ENCODE measurements at places on chromosomes 4 and X.

DNA sequence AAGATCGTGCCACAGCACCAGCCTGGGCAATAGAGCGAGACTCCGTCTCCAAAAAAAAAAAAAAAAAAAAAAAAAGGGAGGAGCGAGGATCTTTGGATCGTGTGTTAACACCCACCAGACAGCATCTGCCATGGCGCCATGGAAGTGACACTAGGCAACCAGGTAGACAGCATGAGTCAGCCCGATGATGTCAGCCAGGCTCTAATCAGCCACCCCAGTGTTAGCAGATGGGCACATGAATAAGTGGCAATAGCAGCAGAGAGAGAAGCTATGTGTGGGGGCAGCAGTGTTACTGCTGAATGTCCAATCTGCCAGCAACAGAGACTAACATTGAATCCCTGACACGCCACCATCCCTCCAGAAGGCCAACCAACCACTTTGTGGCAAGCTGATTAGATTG is 6.6 kb downstream of the SYN1 start:
- DNase-seq: no peak

DNA sequence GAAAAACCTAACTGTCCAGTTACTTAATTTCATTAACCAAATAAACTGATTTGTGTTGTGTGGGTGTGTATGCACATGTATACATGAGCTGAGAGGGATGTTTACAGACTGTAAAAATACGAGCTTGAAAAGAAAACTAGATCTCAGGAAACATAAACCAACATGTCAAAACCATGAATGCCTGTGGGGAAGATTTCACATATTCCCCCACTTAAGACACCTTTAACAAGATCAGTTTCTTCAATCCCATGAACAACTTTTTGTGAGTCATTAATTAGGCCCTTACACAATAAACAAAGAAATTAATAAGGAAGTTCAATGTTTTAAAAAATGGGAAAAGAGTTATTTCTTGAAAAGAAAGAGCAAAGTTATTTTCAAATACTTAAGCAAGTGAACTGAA is 170.8 kb downstream of the ZNF674 start:
- DNase-seq: no peak

- DNase-seq: no peak
These were observed 95.7 kb upstream of the DRD5 start for GRCh38 chr4:9685692-9686091.

DNA sequence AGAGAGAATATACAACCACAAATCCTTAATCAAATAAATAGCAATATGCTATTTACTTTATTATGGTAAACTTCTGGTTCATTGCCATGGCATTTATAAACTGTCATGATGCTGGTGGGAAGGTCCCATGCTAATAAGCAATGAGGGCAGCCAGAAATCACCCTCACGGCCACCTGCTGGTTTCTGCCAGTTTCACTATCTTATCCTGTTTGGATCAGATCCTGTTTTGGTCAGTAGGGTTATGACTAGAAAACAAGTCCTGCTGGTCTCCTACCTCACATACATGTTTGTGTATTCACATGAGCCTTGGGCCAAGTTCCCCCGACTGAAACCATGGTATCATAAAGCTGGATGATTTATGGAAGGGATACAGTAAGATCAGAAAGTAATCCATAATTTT is 28.1 kb downstream of the XAGE5 start:
- no peak for DNase-seq

DNA sequence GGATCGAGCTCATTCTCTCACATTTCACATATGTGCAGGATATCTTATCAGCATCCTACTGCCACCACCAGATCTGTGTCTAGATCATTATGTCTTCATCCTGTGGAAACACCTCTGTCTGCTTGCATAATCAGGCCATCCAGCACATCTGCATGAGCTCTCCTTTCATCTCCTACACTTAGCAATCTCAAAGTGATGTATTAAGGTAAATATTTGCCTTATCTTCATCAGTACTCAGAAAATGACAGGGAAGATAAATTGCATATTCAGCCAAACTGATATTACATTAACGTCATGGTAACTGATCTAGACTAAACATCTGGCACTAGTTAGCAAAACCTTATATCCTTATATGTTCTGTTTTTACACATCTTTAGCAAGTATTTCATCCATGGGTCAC is 207.3 kb upstream of the PABPC4L start:
- DNase-seq: no peak

DNA sequence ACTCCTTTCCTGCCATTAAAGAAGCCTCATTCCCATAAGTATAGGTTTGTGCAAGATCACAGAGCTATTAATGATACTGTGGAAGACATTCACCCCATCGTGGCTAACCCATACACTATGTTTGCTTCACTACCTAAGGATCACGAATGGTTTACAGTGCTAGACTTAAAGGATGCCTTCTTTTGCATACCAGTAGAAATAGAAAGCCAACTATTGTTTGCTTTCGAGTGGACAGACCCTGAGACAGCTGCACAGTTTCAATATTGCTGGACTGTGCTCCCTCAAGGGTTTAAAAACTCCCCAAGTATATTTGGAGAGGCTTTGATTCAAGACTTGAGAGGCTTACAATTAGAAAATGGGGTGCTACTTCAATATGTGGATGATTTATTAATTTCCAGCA is 16.0 kb upstream of the PAPSS1 start:
- DNase-seq: no peak

GRCh38 chr4:37652747-37653527 is 33.2 kb downstream of the RELL1 start:
- no peak for DNase-seq

- DNase-seq: peak; percentile 44
These were observed 142.1 kb downstream of the APBB2 start for GRCh38 chr4:41072021-41072777.

DNA sequence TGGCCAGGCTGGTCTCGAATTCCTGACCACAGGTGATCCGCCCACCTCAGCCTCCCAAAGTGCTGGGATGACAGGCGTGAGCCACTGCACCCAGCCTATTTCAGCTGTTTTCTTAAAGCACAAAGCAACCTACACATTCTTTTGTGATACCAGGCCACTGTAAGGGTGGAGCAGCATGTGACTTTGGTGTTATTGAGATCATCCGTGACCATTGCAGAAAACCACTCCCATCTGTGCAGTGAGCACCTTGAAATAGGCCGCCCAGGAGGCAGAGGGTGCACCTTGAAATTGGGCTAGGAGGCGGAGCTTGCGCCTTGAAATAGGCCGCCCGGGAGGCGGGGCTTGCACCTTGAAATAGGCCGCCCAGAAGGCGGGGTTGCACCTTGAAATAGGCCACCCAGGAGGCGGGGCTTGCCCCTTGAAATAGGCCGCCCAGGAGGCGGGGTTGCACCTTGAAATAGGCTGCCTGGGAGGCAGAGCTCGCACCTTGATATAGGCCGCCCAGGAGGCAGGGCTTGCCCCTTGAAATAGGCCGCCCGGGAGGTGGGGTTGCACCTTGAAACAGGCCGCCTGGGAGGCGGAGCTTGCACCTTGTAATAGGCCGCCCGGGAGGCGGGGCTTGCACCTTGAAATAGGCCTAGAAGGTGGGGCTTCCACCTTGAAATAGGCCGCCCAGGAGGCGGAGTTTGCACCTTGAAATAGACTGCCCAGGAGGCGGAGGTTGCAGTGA is 9.0 kb upstream of the SLC25A6 start:
- DNase-seq: no peak

- DNase-seq: no peak
These were observed 18.6 kb downstream of the NKX3-2 start for GRCh38 chr4:13525606-13526281.

DNA sequence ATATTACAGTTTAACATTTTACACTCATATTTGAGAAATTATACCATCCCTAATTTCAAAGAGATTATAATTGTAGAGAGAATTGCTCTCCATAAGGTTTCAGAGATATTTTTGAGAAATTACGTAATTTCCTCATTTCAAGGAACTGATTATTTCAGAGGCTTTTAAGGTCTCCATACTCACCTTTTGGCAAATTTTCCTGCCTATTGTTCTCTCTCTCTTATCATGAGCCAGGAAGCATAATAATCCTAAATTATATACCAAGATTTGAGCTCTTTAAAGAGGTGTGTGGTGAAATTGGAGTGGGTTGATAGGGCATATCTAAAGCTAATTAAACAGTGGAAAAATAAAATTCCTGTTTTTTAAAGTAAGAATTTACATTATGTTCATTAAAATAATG is 248.9 kb upstream of the FTHL17 start:
- DNase-seq: no peak

GRCh38 chr4:173398220-173398619 is 696 bp downstream of the SCRG1 start:
- no peak for DNase-seq

GRCh38 chr4:65670331-65671031 is at the start of gene EPHA5:
Gene EPHA5, minus strand, starts transcription at chr4:65670489. Its CDS starts 747 bp downstream, at chr4:65669742.
- peak; percentile 59 for DNase-seq

DNA sequence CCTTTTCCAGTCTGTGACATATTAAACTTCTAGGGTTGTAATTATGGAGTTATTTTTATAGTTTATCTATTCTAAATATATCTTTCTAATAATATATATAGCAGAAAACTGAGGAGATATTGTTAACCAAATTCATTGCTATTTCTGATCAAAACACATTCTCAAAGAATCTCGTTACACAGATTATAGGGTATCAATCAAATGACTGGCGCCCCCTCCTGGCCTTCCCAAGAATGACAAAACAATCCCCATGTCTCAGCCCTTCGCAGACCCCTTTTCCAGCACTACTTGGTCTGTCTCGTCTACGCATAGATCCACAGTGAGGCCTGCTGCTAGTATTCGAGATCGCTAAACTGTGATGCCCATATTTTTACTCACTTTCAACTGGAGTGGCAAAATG is 209.3 kb downstream of the GPC3 start:
- peak; percentile 14 for DNase-seq

DNA sequence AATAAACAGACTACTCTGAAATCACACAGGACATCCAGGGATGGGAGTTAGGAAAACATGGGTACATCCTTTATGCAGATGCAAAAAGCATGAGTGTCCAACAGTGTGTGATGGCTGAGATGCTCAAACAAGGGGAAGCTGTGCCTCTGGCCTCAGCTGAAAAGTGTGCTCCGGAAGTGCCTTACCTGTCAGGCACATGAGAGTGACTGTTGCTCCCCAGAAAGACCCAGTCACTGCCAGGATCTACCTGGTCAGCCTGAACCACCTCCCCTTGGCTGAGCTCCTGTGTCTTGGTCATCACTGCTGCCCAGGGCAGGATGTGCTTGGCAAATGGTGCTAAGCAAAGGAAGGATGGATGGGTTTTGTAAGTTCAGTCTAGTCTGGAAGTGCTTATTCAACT is 4.0 kb downstream of the PPP2R2C start:
- DNase-seq: no peak

DNA sequence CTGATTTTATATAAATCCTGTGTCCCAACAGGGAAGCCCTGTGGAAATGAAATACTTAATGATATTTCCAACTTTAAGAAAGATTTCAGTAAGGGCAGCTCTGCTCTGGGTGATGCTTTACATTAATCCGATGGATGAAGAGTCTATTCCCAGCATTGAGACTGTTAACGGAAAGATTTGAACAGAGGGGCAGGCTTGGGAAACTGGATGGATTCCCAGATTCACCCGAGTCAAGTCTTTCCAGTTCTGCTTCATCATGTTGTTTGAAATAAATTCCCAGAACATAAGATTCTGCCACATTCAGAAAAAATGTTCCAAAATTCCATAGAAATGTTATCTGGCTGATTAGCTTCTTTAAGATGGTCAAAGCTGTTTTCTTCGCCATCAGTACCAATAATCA is 246.0 kb downstream of the FBXW7 start:
- DNase-seq: no peak

DNA sequence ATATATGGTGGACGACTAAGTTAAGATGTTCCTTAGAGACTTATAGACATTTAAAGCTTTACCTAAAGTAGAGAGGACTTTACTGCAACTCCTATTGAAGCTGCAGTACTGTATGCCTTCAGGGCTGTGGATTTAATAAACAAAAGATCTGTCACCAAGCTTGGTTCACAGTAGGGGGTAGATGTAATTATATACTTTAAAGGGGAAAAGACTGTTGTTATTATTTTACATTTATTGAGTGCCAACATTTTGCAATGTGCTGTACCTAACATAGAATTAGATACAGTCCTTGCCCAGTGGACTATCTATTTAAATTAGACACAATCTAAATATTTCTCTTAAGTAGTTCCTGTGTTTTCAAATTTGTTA is 67.2 kb downstream of the SLIT2 start:
- DNase-seq: no peak
